ENCODE measurements at places on chromosomes 6 and 20.

- DNase-seq = no peak
Measured at GRCh38 chr6:103047567-103047966, 1654.1 kb downstream of the GRIK2 start.

- no peak for DNase-seq
Measured at GRCh38 chr6:76774781-76775384, 688.4 kb downstream of the HTR1B start.

GRCh38 chr6:46491201-46491627 is at the start of gene RCAN2:
RCAN2 (minus strand) TSS chr6:46491449.
- DNase-seq = no peak

DNA sequence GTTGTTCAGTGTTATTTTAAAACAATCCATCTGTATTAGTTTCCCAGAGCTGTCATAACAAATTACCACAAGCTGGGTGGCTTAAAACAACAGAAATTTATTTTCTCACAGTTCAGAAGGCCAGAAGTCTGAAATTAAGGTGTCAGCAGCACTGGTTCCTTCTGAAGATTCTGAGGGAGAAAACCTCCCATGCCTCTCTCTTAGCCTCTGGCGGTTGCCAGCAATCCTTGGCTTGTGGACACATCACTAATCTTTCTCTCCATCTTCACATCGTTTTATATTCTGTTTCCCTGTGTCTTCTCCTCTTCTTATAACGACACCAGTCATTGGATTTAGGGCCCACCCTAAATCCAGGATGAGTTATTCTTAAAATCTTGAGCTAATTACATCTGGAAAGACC is 70.2 kb upstream of the EPB41L1 start:
- DNase-seq = no peak

All from stimulated activated CD4-positive, alpha-beta T cell treated with anti-CD3 and anti-CD28 coated beads, Interleukin-4, amount 100 ng/mL, for 48 hours (primary cell).